ENCODE measurements at places on chromosomes 1 and 21. TPM values are rescaled to one million over a fixed set of nuclear protein-coding genes. Genes with fewer than 3 reads are reported as not detected.

DNA sequence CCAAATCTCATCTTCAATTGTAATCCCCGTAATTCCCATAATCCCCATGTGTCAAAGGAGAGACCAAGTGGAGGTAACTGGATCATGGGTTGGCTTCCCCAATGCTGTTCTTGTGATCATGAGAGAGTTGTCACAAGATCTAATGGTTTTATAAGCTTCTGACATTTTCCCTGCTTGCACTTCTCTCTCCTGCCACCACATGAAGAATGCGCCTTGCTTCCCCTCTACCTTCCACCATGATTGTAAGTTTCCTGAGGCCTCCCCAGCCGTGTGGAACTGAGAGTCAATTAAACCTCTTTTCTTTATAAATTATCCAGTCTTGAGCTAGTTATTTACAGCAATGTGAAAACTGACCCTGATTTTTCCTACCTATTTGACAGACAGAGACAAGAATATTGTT, 162.5 kb upstream of the SYT6 start:
- H3K27ac ChIP-seq: no peak overlapping the region
- H3K27me3 ChIP-seq: no peaks in the 10 kb centered on the region
- H3K4me1 ChIP-seq: no peaks in the 10 kb centered on the region
- no peaks in the 10 kb centered on the region for H3K36me3 ChIP-seq
- no peak for DNase-seq

DNA sequence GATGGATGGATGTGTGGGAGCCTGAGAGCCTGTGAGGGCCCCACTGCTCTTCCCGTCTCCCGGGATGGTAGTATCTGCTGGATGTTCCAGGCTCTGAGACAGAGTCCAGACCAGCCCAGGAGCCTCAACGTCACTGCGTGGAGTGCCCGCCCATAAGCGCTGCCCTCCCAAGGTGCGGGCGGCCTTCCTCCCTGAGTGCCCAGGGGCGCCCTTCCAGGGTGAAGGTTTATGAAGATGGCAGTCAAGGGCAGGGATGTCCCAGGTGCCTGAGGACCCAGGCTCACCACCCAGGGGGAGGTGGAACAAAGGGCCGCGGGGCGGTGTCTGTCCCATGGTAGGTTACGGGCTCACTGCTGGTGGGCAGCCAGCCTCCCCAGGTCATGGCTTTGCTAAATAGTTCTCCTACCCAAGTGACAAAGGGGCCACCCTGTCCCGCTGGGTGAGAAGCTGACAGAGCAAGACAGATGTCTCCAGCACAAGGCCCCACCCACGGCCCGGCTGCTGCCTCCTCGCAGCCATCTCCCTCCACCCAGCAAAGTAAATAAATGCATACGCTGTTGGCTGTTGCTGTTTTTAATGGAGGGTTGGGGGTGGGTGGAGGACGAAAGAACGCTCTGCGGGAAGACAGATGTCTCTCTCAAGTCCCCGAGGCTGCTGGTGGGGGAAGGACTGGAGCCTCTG, 9.0 kb upstream of the GPR153 start:
- no peak overlapping the region for H3K4me3 ChIP-seq
- H3K4me1 ChIP-seq: no peaks in the 10 kb centered on the region
- H3K36me3 ChIP-seq: no peaks in the 10 kb centered on the region
- no peak overlapping the region for H3K27ac ChIP-seq
- H3K27me3 ChIP-seq: no peaks in the 10 kb centered on the region
- no peak for DNase-seq

DNA sequence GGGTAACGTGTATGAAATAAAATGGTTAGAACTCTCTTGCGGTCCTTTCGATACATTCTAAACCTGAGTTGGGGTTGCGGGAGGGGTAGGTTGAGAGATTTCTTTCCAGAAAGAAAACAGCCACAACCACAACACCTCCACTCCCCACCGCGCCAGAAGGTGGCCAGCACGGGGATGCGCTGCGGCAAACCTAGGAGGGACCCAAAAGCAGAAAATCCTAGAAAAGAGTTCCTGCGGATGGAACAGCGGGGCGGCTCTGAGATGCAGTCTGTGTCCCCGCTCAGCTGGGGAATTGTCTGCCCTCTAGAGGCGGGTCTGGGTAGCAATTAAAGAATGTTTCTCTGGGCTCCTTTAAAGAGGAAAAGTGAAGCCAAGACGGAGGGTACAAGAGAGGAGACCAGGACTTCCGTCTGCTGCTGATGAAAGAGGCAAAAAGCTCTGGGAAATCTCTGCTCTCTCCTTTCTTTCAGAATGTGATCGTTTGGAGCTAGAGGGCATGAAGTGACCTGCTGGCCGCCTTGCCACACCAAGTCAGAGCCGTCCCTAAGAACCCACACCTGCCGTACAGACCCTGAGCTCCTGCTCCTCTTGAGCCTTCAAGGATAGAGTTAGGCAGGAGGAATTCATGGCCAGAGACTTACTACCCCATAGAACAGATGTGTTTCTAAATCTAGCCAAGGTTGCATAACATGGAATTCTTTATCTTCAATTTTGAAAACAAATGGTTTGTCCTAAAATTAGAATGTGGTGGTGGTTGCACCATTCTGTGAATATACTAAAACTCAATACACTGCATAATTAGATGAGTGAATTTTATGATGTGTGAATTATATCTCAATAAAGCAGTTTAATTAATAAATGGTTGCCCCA, 46.5 kb upstream of the COA6 start:
- H3K4me1 ChIP-seq: peaks cover 16% of the 10 kb centered on the region
- peaks cover 13% of the 10 kb centered on the region for H3K27me3 ChIP-seq
- H3K27ac ChIP-seq: no peak overlapping the region

GRCh38 chr1:116529199-116529631, 41.6 kb downstream of the CD58 start:
- peaks cover 5% of the 10 kb centered on the region for H3K4me1 ChIP-seq
- H3K27me3 ChIP-seq: no peaks in the 10 kb centered on the region
- H3K27ac ChIP-seq: no peak overlapping the region
- H3K36me3 ChIP-seq: peaks cover 46% of the 10 kb centered on the region
- H3K4me3 ChIP-seq: no peak overlapping the region

DNA sequence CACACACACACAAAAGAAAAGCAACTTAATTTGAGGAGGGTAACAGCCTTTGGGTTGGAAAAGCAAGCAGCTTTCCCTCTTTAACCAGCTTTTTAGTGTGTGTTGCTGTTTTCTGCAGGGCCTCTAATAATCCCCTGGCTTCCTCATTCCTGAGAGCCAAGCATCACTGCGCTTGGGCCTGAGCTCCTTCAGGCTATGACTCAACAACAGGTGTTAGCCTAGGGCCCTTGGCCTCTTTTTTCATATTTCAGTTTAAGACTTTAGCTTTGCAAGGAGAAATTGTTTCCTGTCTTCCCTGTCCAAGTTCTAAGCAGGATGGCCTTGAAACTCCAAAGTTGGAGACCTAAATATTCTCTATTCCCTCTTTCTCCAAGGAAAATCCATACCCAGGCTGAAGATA, 26.2 kb upstream of the SNX27 start:
- peaks cover 1% of the 10 kb centered on the region for H3K27me3 ChIP-seq
- H3K4me3 ChIP-seq: no peak overlapping the region
- no peaks in the 10 kb centered on the region for H3K36me3 ChIP-seq
- DNase-seq: no peak
- no peak overlapping the region for H3K27ac ChIP-seq

DNA sequence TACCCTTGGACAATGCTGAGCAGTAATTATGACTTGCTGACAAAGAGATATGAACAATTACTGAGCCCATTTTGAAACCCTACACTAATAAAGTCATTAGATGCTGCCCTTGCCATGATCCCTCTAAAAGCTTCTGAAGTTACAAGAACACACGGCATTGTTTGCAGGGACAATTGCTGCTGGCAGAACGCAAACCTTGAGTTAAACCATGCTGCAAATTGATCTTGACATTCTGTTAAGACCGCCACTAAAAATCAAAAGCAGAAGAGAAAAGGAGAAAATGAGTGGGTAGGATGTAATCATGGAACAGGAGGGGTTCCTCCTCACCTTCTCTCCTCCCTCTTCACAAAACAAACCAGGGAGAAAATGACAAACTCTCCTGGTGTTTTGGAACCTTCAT, 136.2 kb upstream of the DMRTA2 start:
- no peak overlapping the region for H3K4me3 ChIP-seq
- no peaks in the 10 kb centered on the region for H3K4me1 ChIP-seq
- H3K27ac ChIP-seq: no peak overlapping the region
- H3K36me3 ChIP-seq: peaks cover 32% of the 10 kb centered on the region
- no peaks in the 10 kb centered on the region for H3K27me3 ChIP-seq
- no peak for DNase-seq

DNA sequence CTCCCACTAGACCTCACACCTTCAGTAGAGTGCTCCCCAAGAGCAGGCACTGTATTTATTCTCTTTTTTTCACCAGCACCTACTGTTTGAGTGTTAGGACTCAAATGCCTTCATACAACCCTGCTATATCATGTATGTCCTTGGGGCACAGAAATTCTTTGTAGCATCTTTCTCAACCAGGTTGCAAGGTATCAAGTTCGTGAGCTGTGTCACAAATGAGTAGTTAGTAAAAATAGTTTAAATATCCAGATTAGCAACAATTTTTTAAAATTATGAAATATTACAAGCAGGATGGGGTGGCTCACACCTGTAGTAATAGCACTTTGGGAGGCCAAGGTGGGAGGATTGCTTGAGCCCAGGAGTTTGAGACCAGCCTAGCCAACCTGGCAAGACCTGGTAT, 152.6 kb upstream of the TNR start:
- H3K4me1 ChIP-seq: no peaks in the 10 kb centered on the region
- DNase-seq: no peak
- no peak overlapping the region for H3K27ac ChIP-seq

DNA sequence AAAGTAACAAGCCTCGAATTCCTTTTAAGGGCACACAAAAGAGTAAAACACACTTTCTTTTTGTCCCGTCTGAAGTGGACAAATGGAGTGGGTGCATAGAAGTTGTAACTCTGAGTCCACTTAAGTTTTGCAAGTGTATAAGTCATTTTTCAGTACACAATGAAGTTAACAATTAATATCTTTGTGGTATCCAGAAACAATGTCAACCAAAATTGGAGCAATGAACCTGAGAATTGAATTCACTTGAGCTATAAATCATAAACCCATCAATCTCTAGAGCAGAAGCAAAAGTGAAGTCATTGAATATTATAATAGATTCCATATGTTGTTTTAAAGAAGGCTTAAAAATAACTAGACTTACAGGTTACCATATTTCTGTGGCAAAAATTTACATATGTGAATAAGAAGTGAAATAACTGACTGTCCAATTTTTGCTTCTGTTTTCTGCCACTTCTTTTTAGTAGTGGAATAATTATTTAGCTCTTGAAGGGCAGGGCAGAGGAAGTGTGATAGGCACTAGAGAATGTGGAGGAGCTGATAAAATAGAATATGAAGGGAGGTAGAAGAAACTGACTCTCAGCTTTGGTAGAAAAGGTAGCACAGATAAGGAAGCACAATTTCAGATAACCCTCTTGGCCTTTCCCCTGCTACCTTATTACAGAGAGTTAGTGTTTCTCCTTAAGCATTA, 73.9 kb upstream of the RGL1 start:
- H3K4me3 ChIP-seq: no peak overlapping the region
- H3K36me3 ChIP-seq: no peaks in the 10 kb centered on the region
- H3K27ac ChIP-seq: no peak overlapping the region
- no peaks in the 10 kb centered on the region for H3K4me1 ChIP-seq
- DNase-seq: no peak

DNA sequence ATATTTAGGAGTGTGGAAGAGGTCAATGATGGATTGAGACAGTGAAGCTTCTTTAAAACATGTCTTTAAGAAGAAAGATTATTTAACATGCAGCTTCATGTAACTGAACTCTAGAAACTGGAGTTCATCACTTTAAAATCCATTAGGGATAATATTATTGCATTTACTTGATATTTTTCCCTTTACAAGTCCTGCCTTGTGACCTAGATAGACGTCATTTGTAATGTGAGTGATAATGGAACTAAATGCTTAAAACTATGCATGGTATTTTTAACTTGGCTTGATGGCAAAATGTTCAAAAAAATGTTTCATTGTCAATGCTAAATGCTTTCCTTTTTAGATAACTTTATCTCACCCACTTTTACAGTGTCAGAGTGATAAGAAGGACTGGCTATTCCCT, 723.7 kb downstream of the RWDD3 start:
- DNase-seq: no peak
- no peaks in the 10 kb centered on the region for H3K4me1 ChIP-seq

DNA sequence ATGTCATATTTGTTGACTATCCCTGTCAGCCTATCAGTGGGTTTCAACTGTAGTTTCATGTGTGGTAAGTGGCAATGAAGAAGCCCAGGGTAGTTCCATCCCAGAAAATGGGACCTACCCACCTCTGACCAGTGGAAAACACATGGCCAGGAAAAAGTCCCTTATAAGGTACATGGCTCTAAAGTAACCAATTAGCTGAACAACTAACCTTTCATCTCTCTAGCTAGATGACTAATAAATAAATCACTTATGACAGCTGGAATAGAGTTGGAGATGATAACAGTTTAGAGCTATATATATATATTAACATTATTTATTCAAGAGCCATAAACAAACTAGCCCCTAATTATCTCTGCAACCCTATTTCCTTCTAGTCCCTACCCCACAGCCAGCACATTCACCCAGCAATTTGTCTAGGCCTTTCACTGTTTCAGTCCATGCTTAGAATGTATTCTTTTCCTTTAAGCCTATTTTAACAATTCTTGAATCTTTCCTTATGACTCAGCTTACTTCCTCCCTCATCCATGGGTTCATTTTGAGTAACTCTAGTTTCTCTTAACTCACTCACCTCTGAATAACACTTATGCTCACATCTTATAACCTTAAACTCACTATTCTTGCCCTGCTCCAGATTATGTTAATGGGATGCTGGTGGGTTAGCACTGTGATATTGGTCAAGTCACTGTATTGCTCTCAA, 83.7 kb downstream of the TNFSF18 start:
- H3K4me1 ChIP-seq: peaks cover 10% of the 10 kb centered on the region
- no peak overlapping the region for H3K27ac ChIP-seq
- H3K4me3 ChIP-seq: no peak overlapping the region

- H3K4me1 ChIP-seq: peaks cover 71% of the 10 kb centered on the region
- no peak overlapping the region for H3K4me3 ChIP-seq
- peaks cover 8% of the 10 kb centered on the region for H3K36me3 ChIP-seq
Measured at GRCh38 chr1:24968941-24969585, 39.0 kb upstream of the RUNX3 start.

- H3K27ac ChIP-seq: no peak overlapping the region
- H3K4me3 ChIP-seq: no peak overlapping the region
- no peak for DNase-seq
- H3K36me3 ChIP-seq: no peaks in the 10 kb centered on the region
Measured at GRCh38 chr1:116874733-116875249, 34.9 kb upstream of the PTGFRN start.

DNA sequence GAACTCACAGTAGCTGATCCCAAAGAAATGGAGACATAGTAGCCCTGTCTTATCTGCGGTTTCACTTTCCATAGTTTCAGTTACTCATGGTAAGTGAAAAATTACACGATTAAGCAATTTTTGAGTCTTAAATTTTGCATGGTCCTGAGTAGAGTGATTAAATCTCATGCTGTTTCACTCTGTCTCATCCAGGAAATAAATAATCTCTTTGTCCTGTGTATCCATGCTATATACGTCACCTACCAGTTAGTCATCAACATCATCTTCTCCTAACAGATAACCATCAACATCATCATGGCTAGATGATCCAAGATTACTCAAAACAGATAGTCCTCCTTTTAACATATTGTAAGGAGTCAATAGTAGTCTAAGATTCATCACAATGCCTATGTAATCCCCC, 1589.3 kb downstream of the BRINP3 start:
- no peaks in the 10 kb centered on the region for H3K4me1 ChIP-seq
- H3K4me3 ChIP-seq: no peak overlapping the region
- H3K27ac ChIP-seq: no peak overlapping the region
- no peaks in the 10 kb centered on the region for H3K36me3 ChIP-seq

Gene KRTAP6-2
- not detected for total RNA-seq

Gene PNRC2
- total RNA-seq: 120 TPM

Gene MIXL1
- not detected for total RNA-seq

Gene ZNF683
- not detected for total RNA-seq

Gene PDZK1IP1
- not detected for total RNA-seq

Gene GBP6
- total RNA-seq: 0.73 TPM

Gene PERM1
- total RNA-seq: not detected

Gene MTHFR
- total RNA-seq: 12.8 TPM

All from activated CD4-positive, alpha-beta memory T cell treated with anti-CD3 and anti-CD28 coated beads for 36 hours (primary cell).